Activated CD4-positive, alpha-beta T cell treated with anti-CD3 and anti-CD28 coated beads, Interleukin-2, amount 10 ng/mL, durations not matched to agents 7 days and 5 days (primary cell): ENCODE measurements at places on chromosomes 7 and 10.

DNA sequence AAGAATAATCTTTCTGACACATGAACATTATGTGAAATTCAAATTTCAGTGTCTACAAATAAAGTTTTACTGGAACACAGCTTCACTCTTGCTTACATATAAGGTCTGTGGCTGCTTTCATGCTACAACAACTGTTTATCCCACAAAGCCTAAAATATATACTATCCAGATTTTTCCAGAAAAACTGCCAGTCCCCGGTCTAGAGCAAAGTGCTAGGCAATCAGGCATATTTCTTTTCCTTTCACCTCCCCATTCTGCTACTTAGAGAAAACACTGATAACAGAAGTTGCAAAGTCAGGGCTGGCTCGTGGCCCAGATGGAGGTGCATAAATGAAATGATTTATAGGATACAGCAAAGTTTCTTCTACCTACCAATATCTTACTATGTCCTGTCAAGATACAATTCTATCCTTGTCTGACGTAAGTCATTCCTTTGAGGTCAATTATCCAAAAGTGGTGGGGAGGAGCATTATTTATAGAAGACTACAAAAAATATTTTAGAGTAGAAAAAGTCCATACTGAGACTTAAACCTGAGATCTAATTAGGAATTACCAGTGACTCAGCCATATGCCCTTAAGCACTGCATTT is 384.1 kb downstream of the NXPH1 start:
- no peak for DNase-seq
- no peak overlapping the region for H3K27ac ChIP-seq
- H3K4me1 ChIP-seq, result no peaks in the 10 kb centered on the region

DNA sequence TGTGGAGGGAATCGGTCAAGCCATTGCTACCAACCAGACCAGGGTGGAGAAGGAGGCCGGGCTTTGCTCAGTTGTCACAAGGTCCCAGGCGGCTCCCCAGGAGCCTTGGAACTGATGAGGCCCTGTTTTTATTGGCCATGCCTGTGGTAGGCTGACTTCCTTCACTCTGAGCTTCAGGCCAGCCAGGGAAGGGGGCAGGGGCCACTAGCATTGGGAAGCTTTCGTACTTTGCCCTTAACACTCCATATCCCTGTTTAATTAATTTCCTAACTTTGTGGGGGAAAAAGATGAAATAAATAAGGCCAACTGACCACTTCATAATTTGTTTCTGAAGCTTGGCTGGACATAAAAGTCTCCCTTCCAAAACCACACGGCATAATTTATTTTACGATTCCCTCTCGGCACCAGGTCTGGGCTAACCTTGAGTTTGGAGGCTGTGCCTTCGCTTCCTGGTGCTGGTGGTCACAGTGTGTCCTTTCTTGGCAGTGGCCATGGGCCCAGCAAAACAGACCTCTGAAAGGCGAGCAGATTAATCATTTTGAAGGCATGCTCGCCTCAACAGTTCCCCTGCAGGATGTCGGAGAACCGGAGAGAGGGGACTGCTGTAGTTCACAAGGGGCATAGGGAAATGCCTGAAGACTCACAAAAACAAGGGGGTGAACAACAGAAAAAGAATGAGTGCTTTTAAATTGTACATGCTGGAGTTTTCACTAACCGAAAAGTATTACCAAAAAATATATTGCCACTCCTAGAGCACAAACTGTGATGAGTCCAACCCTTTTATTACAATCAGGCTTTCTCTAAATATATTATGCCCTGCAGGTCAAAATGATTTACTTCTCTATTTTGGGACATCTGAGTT is 966.0 kb downstream of the LRMDA start:
- no peaks in the 10 kb centered on the region for H3K4me1 ChIP-seq

GRCh38 chr10:57815949-57816348 is 451.7 kb downstream of the IPMK start:
- H3K36me3 ChIP-seq, result no peaks in the 10 kb centered on the region
- H3K4me1 ChIP-seq, result no peaks in the 10 kb centered on the region
- H3K27me3 ChIP-seq, result no peaks in the 10 kb centered on the region
- no peak for DNase-seq
- no peak overlapping the region for H3K27ac ChIP-seq

GRCh38 chr10:101322266-101323108 is 31.5 kb upstream of the BTRC start:
- peaks cover 22% of the 10 kb centered on the region for H3K27me3 ChIP-seq
- no peak overlapping the region for H3K27ac ChIP-seq
- no peaks in the 10 kb centered on the region for H3K36me3 ChIP-seq
- no peak for DNase-seq
- H3K4me3 ChIP-seq, result no peak overlapping the region

- no peaks in the 10 kb centered on the region for H3K36me3 ChIP-seq
- peak; percentile 54 for DNase-seq
- no peak overlapping the region for H3K27ac ChIP-seq
- no peak overlapping the region for H3K4me3 ChIP-seq
- peaks cover 9% of the 10 kb centered on the region for H3K27me3 ChIP-seq
These were observed 23.6 kb upstream of the PFKP start for GRCh38 chr10:3043512-3044368.

DNA sequence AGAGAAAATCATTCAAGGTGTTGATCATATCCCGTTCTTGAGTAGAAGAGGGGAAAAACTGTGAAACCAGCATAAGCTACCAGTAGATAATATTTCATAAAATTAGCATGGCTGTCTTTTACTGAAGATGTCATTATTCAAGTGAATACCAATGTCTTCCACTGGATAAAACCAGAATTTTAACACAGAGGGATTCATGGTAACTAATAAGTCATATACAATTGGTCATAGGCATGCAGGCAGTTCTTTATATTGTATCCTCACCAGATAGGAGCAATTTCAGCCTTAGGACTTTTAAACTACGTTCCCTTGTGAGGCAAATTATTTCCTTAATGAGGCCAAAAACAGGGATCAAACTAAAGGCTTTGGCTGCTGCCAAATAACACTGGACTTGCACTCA is 202.3 kb upstream of the PITRM1 start:
- H3K4me3 ChIP-seq, result no peak overlapping the region
- no peaks in the 10 kb centered on the region for H3K36me3 ChIP-seq
- H3K4me1 ChIP-seq, result no peaks in the 10 kb centered on the region
- peaks cover 4% of the 10 kb centered on the region for H3K27me3 ChIP-seq
- no peak overlapping the region for H3K27ac ChIP-seq
- no peak for DNase-seq
